ENCODE measurements at places on chromosomes 6 and 20.

DNA sequence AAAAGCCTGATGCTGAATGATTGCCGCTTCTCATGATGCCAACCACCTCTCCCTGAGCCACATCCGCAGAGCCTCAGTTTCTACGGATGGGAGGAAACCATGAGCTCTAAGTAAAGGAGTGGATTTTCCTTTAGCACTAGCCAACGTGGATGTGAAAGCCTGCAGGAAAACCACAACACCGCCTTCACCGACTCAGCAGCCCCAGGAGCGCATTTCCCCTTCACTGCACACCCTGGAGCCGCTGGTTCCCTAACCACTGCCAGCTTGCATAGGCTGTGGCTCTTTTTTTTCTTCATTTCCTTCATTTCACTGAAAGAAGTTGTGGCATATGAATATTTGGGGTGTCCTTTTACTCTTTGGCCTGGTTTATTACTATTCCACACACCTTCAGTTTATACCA, 50.5 kb upstream of the SSTR4 start:
- no peak for DNase-seq

- DNase-seq, result peak; percentile 39
Observed at GRCh38 chr6:35228481-35228880, 14.7 kb downstream of the SCUBE3 start.

GRCh38 chr6:169233181-169233580, 20.5 kb downstream of the THBS2 start:
- DNase-seq, result no peak

DNA sequence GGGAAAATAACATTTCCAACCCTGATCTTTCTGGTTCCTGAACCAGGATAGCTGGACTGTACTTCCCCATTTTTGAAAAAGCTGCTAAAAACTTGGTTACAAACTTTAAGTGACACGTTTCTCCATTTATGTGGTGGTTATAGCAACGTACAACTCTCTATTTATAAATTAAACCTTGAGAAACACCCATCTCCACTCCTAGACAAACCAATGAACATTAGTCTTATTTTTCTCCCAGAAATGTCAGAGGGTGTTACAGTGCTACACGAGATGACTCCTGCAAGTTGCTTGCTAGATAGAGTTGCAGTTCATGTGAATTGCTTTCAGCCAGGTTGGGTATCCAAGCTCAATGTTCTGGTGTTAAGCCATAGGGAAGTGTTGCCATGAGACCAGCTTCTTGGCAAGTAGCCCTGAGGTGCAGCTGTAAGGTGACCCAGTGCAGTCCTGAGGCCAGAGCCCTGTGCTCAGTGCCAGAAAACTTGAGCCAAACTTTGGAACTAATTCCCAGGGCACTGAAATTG, 51.3 kb upstream of the REV3L start:
- peak; percentile 33 for DNase-seq

GRCh38 chr6:43658161-43658560, 13.3 kb downstream of the RSPH9 start:
- DNase-seq, result no peak

DNA sequence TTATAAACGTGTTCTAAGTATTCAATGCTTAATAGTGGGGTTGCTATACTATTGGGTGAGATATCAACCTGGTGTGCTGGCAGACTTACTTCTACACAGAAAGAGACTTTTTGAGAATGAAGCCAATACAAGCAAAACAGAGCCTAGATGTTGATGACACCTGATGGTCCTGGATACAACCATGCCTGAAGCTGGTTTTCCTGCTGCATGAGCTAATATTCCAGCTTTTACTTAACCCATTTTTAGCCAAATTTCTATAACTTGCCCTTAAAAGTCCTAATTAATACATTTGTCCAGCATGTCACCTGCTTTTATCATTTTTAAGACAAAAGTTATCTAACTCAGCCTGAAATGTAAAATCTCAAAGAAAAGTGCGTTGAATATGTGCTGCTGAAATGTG, 86.2 kb downstream of the PFDN4 start:
- no peak for DNase-seq

DNA sequence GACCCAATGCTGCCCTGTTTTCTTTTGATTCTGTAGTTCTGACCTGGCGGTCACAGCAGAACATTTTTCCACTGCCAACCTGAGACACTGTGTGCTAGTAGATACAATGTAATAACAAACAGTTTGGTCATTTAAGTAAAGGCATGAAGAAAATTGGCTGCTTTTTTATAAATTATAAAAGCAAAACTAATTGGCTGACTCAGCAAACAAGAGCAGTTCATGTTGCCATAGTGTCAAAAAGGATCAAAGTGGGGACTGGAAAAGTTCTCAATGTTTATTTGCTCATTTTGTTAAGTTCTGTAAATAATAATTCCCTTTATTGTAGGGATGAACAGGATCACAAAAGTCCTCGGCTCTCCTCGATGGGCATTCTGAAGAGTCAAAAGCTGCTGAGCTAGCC, 599.5 kb downstream of the PKHD1 start:
- no peak for DNase-seq

- DNase-seq, result no peak
Observed at GRCh38 chr20:37351689-37352607, 6.0 kb downstream of the SRC start.

GRCh38 chr20:41072190-41072863, 43.7 kb downstream of the TOP1 start:
- no peak for DNase-seq

DNA sequence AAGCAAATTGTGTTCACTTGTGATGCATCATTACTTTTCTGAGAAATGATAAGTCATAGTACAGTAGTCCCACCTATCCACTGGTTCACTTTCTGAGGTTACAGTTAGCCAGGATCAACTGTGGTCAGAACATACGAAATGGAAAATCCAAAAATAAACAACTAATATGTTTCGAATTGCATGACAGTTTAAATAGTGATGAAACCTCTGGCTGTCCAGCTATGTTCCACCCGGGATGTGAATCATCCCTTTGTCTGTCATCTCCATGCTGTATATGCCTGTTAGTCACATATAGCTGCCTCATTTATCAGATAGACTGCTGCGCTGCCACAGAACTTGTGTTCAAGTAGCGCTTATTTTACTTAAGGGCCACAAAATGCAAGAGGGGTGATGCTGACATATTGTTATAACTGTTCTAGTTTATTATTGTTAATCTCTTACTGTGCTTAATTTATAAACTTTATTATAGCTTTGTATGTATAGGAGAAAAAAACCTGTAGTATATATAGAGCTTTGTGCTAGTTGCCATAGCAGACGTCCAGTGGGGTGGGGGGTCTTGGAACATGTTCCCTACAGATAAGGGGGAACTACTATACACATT, 29.2 kb downstream of the AFDN start:
- DNase-seq, result no peak

GRCh38 chr20:38581013-38581412, at the start of gene ADIG:
TSS of gene ADIG (plus strand) at chr20:38581197. CDS start at chr20:38581251, 54 bp downstream.
- no peak for DNase-seq

- no peak for DNase-seq
Observed at GRCh38 chr6:32462609-32463008, 22.9 kb downstream of the HLA-DRA start.

DNA sequence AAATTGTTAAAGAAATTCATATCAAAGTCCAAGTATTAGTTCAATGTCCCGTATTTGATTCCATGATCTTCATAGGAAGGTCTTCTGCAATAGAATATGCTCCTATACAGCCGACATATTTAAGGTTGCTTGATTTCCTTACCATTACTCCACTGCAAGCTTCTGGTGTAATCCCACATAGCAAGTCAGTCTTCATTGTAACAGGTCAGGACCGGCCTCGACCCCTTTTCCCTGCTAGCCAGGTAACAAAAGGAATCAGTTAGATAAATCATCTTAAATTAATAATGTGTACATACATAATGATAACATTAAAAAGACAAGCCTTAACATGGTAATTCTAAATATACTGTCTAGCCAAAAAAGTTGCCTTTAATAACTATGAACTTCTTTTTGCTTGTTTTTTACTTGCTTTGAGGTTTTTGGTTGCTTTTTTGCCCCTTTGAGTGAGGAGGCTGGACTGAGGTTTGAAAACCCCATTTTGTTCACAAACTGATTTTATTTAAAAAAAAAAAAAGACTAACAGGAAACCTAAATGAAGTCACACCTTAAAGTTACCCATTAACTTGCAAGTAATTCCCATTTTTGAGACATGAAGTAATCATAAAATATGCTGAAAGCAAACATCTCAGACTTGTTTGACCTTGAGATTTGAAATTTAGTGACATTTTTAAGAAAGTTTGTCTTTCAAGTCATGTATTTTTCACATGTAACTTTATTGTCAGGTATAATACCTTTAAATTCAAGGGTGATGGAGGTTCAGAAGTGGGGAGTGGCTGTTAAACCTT, 19.2 kb upstream of the SNX14 start:
- no peak for DNase-seq

DNA sequence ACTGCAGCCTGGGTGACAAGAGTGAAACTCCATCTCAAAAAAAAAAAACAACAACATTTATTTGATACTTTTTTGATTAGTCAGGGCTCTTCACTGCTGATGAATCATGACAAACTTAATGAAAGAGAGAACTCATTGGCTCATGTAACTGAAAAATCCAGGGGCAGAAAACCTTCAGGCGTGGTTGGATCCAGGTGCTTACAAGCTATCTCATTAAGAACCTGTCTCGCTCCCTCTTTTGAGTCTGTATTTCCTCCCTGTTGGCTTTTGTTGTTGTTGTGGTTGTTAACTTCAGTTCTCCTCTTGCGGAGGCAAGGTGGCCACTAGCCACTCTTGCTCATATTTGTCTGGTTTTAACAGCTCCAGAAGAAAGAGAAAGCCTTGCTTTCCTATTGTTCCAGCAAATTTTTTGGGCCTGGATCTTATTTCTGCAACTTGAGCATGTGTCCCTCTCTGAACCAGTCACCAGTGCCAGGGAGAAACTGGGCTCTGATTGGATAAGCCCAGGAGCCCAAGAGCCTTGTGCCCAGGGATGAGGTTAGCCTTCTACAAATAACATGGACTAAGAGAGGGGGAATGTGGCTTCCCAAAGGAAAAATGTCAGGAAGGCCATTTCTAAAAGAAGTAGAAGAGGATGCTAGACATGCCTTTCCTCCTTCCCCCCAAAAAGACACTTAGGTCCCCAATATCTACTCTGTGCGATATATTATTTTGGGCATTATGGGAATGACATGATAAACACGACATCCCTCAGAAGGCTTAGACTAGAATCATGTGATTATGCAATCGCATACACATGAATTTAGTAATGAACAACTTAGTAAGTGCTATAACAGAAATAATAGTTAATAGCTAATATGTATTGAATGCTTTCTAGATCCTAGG, 64.5 kb downstream of the PHACTR2 start:
- no peak for DNase-seq

DNA sequence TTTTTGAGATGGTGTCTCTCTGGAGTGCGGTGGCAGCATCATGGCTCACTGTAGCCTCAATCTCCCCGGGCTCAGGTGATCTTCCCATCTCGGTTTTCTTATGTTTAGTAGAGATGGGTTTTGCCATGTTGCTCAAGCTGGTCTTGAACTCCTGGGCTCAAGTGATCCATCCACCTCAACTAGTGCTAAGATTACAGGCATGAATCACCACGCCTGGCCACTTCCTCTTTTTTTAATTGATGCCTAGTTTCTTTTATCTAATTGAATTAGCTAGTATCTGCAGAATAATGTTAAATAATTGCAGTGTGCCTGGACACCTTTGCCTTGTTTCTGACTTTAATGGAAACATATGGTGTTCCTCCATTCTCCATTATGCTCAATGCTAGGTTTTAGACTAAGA, 38.4 kb upstream of the SLC22A16 start:
- no peak for DNase-seq

GRCh38 chr6:21132856-21133838, 460.4 kb upstream of the SOX4 start:
- DNase-seq, result no peak

DNA sequence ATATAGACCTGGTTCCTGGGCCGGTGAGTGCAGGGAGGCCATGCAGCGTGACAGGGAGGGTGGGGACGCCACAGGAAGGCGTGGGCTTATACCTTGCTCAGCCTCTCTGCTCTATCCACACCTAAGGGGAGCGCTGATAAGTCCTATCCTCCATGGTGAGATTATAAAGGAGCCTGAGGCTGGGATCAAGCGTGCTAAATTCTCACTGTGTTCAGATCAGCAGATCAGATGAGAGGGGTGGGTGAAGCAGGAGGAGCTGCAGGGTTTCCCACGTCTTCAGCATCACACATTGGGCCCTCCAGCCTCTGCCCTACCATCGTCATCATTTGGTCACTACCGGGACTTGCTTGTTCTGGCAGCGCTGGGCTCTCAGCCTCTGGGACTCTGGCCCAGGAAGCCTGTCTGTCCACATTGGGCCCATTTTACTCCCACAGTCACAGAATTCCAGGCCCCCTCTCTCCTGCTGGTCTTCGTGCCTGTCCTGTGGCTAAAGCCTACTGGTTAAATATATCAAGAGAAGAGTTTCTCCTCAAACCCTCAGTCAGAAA, 29.1 kb upstream of the PDE10A start:
- DNase-seq, result no peak

GRCh38 chr6:71582820-71583219, 294.2 kb downstream of the OGFRL1 start:
- DNase-seq, result no peak

DNA sequence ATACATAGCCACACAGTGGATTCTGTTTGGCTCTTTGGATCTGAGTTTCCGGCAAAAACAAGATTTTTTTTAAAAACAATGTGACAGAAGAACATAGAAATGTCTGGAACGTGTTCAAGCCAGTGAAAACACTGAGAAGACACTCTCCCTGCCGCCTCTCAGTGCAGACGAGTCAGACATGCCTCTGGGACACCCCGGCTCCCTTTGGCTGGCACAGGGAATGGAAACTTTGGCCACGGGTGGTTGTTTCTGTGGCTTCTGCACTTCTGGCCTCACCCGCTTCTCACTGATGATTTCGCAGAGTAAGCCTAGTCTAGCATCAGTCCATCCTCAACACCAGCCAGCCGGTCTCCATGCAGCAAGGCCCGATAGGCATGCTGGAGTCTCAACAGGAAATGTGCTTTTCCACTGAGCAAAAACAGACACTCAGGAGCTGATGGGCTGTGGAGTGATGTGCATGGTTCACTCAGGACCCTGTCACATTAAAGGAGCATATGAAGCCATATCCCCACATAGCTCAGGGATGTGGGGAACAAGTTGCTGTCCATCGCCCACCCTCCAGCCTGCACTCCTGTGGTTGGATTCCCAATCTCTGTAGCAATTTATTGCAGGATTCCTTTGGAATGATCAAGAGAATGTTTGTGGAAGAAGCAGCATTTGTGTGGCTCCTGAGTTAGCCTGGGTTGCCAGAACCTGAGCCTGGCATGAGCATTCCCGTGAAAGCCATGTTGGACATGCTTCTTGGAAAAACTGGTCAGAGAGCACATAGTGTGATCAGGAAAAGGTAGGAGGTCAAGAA, 262.0 kb upstream of the RIN2 start:
- DNase-seq, result no peak

Data from COR-L47 (cell line).